ENCODE measurements at places on chromosomes 2 and 18.

GRCh38 chr2:130263606-130264005 lies 65.4 kb upstream of the TUBA3E start:
- peak; percentile 72 for DNase-seq

GRCh38 chr2:16140771-16141640 lies 200.7 kb downstream of the MYCN start:
- DNase-seq = no peak

GRCh38 chr2:189860161-189860560 lies 75.9 kb downstream of the PMS1 start:
- DNase-seq = no peak

DNA sequence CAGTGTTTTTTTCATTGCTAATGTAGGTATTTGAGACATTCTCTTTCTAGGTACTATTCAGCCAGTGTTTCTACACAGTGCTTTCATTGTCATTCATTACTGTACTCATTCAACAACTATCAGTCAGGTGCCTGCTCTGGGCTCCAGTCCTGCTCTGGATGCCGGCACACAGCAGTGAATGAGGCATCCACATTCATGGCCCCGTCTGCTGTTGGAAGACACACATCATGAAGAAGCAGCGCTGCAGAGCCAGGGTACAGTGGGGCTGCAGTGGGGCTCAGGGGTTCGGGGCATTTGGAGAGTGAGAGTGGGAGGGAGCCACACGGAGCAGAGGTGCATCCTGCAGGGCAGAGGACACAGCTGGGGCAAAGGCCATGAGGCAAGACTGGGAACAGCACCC lies 737.2 kb upstream of the RAB6C start:
- DNase-seq = no peak

GRCh38 chr2:120486946-120487345 lies 141.0 kb downstream of the INHBB start:
- DNase-seq = no peak

DNA sequence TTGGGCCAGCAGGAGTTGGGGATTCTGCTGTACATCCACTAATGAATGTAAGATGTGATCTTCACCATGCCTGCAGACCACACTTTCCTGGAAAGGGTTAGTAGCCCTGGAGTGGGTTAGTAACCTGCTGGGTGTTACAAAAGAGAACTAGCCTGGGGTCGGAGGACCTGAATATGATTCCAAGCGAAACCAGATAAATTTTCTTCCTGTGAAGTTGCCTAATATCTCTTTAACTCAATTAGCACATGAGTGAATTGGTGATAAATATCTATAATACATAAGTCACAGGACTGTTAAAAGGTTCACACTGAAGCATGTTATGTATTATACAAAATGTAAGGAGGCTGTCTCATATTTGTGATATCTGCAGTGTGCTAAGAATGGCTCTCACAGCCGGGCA lies 291.0 kb downstream of the CNTNAP5 start:
- DNase-seq = no peak

DNA sequence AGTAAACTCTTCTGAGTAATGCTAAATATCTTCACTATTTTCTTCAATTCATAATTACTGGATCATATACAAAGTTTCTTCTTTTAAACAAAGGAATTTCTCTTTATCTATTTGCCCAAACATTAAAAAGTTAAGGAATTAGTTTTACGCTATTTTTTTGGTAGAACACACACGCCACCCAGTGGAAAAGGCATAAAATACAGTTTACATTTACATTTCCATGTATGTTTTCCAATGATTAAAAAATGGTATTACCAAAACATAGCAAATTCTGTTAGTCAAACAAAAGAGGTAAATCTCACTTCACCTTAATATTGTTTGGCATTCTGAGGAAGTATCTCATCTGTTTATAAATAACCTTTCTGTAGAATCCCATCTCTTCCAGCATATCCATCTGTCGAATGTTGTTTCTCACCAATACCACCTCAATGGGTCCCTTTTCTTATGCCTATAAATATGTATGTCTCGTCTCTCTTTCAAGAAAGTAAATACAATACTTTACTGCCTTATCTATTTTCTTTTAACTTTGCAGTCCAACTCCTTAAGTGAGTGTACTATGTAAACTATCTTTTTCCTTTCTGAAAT lies 7.2 kb downstream of the BOLL start:
- no peak for DNase-seq

GRCh38 chr2:120786038-120786960 lies 50.6 kb downstream of the GLI2 start:
- no peak for DNase-seq

DNA sequence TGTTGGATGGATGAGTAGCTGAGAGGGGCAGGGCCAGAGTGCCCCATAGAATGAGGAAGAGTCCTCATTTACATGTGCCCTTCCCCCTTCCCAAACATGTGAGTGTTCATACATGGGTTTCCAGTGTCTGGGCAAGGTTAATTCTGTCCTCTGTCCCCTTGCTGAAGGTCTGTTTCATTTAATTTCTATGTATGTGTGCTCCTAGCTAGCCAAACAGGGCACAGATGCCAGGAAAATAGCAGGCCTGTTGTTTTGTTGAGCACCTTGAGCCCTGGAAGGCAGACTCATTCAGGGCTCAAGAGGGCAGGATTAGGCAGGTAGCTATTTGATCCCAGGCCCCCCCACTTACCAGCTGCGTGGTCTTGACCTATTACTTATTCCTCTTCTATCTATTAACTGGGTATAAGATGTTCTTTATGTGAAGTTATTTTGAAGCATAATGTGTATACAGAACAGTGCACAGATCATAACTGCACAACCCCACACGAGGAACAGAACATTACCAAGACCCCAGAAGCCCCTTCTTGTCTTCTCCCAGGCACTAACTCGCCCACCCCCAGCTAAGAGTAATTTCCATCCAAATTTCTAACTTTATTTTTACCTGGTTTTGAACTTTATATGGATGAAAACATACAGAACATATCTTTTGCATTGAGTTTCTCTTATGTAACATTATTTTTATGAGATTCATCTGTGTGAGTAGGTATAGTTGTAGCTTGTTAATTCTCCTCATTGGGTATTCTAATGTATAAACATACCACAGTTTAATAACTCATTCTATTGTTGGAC lies 164.3 kb downstream of the RPIA start:
- DNase-seq = no peak

GRCh38 chr2:237540823-237541222 lies 25.6 kb upstream of the PRLH start:
- peak; percentile 94 for DNase-seq

All from lower leg skin (tissue), 4 donors.